ENCODE measurements at places on chromosomes 5 and 9. TPM values are rescaled to one million over a fixed set of nuclear protein-coding genes. Genes with fewer than 3 reads are reported as not detected.
A peak's percentile ranks its signal among the peaks of the same experiment; 100 is the strongest.

The ADRA1B gene
- total RNA-seq = not detected

The TTC23L gene
- total RNA-seq = 0.36 TPM

The FREM1 gene
- total RNA-seq = 0.49 TPM

The ZNF483 gene
- total RNA-seq = 2.6 TPM

The GRM6 gene
- not detected for total RNA-seq

The GRXCR2 gene
- not detected for total RNA-seq

The RNF224 gene
- not detected for total RNA-seq

DNA sequence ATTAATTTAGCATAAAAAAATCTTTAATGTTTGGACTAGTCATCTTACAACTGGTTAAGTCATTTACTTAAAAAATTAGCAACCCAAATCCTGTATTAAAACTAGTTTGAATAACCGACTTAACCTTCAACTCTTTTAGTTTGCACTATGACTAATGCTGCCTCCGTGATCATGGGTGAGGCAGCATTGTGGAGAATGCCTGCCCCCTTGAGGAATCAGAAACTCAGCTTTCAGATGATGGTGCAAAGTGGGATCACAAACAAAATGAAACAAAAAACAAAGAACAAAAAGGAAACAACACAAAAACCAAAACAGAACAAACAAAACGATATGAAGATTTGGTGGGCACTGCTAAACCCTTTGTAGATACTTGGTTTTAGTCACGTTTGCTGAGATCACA lies 127.0 kb upstream of the PALM2AKAP2 start:
- peak; percentile 6 for DNase-seq

GRCh38 chr5:143316844-143317631 lies 86.4 kb downstream of the NR3C1 start:
- peak; percentile 63 for DNase-seq

- DNase-seq = no peak
Measured at GRCh38 chr9:32424616-32425015, 40.2 kb downstream of the ACO1 start.

DNA sequence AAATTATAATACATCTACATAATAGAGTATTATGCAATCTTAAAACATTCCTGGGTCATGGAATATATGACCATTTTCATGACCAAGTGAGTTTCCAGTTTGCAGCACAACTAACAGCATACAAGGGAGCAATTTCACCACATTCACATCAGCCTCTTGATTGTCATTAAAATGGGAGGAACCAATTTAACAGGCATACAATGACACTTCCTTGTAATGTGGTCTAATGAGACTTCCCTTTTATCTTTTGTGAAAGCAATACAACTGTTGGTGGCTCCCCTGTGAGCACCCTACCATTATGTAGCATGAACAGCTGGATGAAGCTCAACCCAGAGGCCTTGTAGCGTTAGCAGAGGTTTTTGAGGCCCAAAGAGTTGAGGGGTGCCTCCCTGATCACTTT lies 13.6 kb upstream of the TMOD1 start:
- DNase-seq = no peak

- peak; percentile 10 for DNase-seq
Measured at GRCh38 chr9:81052846-81053245, 636.5 kb downstream of the TLE1 start.

DNA sequence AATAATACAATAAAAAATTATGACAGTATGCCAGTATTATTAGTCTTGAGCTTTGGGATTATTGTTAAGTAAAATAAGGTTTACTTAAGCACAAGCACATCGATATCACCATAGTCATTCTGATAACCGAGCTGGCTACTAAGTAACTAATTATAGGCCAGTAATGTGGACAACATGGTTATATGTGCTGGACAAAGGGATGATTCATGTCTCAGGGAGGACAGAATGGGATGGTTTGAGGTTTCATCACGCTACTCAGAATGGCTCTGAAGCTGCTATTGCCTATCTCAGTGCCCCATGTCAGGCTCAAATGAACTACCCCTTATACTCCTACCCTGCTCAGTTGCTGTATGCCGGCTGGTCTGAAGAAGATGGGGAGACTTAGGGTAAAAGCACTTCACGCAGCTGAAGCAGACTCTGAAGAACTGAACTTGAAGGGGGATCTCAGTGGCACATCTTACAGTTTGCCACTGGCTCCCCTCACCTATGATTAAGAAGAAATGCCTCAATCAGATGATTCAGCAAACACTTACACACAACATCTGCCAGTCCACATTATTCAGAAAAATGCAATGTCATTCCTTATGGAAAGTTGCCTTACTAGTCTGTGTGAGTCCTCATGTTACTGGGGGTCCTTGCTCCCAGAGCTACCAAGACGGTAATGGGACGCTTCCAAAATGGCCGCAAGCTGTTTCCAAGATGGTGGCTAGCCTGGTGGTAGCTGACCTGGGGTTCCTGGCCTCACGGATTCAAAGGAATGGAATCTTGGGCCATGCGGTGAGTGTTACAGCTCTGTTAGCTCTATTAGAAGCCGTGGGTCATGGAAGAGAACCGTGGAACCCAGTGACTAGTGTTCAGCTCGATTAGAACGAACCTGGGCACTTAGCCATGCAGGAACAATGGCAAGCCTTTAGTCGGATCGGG lies 1098.6 kb downstream of the TAF11L14 start:
- no peak for DNase-seq

DNA sequence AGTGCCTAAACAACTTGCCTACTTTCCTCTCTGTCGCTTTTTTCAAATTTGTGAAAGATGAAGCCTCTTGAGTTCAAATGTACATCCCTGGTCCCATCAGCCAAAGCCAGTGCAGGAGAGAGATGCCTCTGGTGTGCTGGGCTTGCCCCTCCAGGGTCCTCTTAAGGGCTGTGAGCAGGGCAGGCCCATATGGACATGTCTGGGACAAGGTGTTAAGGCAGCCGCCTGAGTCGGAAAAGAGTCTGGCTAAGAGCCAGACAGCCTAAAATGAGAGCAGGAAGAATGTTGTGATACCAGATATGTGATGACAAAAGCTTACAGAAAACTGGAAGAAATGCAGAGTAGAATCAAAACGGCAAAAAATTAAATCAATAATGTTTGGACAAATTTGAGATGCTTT lies 72.5 kb downstream of the APTX start:
- DNase-seq = no peak

- DNase-seq = no peak
Measured at GRCh38 chr5:151285683-151286082, 17.9 kb downstream of the SLC36A3 start.

GRCh38 chr5:170849374-170849773 lies 12.4 kb upstream of the RANBP17 start:
- no peak for DNase-seq

- no peak for DNase-seq
Measured at GRCh38 chr5:115168829-115169486, 750 bp downstream of the TRIM36 start.

DNA sequence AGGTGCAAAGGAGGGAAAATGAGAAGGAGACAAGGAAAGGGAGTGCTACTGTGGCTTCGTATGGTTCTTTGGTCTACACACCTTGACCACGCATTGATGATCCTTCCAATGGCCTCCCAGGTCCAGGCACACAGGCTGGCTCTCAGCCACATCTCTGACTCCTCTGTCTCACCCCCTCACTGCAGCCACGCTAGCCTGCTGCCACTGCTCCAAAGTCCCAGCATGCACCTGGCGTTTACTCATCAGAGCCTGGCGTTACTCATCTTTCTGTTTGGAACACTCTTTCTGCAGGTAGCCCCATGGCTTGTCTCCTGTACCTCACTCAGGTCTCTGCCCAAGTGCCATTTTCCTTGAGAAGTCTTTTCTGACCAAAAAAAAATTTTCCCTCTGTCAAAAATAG lies 195.5 kb downstream of the SNCAIP start:
- no peak for DNase-seq

- DNase-seq = no peak
Measured at GRCh38 chr5:55286411-55286933, 21.0 kb downstream of the DHX29 start.

GRCh38 chr9:130104491-130105193 lies 50.9 kb downstream of the GPR107 start:
- peak; percentile 27 for DNase-seq

GRCh38 chr5:64767959-64768357 lies 533 bp downstream of the SREK1IP1 start:
- DNase-seq = no peak

GRCh38 chr9:94672811-94673487 lies 33.6 kb upstream of the FBP1 start:
- peak; percentile 78 for DNase-seq

DNA sequence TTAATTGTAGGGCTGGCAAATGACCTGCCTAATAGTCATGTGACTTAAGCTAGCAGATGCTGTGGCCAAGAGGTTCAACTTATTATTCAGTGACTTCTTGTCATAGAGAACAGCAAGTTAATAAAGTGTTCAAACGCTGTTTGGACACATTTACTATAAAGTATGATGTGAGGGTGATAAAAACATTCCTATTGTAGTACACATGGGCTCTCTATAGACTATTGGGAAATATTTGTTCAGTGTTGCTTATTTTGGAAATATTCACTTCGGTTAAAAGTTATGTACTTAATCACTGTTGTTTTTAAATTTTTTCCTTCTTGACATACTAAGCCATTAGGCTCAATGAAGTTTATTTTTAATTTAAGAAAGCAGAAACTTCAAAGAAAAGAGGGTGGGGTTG lies 345.0 kb downstream of the NNT start:
- DNase-seq = peak; percentile 67

- DNase-seq = no peak
Measured at GRCh38 chr5:17212996-17213395, 4.4 kb upstream of the BASP1 start.

DNA sequence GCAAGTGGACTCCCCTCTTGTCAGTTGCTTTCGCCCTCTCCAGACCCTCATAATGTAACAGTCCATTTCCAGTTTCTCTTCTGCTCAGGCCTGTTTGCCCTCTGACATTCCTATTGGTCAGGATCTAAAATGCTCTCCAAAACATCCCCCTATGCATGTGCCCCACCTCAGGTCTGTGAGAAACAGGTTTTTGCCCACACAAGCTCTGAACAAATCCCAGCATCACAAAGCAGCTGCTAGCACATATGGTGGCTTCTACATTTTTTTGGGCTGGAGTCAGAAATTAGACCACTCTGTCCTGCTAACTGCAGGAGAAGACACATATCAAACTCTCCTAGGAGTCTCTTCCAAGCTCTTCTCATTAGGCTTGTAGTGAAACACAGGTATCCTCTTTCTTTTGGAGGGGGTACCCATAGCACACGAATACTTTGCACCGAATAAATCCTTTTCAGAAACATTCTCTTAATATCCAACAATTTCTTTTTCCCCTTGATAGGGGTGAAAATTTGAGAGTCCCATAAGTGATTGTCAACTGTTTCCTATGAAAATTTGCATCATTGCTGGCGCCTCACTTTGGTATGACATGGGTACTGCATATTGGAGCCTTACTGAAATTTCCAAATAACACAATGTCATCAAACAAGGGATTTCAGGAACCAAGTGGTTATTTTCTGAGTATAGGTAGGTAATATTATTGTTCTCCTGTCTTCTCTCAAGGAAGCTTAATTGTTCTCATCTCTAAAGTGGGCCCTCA lies 19.3 kb upstream of the HSPA9 start:
- no peak for DNase-seq
